Chondrocyte (in vitro differentiated cells): ENCODE measurements at places on chromosomes 12 and 14. TPM values are rescaled to one million over a fixed set of nuclear protein-coding genes. Genes with fewer than 3 reads are reported as not detected.

The KLRB1 gene
- total RNA-seq, result not detected in 3 replicates

- no peak for DNase-seq
Observed at GRCh38 chr12:24470050-24470449, 478.9 kb downstream of the BCAT1 start.

DNA sequence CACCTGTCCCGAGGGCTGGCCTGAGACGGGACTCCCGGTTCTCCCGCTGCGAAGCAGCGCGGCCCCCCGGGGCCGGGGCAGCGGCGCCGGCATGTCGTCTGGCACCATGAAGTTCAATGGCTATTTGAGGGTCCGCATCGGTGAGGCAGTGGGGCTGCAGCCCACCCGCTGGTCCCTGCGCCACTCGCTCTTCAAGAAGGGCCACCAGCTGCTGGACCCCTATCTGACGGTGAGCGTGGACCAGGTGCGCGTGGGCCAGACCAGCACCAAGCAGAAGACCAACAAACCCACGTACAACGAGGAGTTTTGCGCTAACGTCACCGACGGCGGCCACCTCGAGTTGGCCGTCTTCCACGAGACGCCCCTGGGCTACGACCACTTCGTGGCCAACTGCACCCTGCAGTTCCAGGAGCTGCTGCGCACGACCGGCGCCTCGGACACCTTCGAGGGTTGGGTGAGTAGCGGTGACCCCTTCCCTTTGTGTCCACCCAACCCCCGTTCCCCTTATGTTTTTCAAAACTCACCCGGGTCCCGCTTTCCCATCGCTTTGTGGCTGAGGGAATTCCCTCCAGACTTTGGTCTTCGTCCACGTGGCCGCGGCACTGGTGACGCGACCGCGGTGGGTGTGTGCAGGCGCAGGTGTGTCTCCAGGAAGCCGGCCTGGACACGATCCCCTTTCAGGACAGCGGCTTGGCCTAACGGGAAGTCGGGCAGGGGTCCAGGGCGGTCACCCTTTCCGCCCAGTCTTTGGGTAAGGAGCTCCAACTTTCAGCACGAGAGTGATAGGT, 826 bp downstream of the PRKCH start:
- no peak for DNase-seq

DNA sequence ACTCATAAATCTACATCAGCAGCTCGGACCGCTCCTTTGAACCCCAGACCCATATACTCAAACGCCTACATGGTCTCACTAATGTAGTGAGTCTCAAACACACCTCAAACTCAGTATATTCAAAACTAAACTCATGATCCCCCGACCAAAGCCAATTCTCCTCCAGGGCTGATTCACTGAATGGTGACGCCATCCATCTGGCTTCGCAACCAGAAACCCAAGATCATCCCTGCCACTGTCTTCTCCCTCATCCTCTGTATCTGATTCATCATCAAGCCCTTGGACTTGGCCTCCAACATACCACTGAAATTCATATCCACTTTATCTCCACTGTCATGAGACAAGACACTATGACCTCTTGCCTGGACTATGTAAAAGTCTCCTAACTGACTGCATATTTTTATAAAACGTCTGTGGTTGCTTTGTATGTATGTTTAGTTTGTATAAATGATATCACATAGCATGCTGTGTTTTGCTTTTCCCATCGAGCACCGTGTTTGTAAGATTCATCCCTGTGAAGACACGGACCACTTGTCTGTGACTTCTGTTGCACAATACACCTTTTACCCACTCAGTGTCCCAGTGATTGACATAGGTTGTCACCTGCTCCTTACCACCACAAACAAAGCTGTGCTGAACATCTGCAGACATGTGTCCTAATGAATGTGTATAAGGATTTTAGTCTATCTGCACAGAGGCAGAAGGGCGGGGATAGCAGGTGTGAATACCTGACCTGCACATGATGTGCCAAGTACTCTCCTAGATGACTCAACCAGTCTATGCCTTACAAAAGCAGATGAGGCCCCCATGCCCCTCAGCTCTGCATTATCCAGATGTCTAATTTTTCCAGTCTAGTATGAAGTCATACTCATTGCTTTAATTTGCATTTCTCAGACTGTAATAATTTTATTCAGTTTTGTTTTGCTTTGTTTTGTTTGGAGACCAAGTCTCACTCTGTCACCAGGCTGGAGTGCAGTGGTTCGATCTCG, 76.9 kb downstream of the VWF start:
- peak; percentile 9 for DNase-seq

GRCh38 chr12:124402248-124403066, 107.6 kb downstream of the RFLNA start:
- no peak for DNase-seq

DNA sequence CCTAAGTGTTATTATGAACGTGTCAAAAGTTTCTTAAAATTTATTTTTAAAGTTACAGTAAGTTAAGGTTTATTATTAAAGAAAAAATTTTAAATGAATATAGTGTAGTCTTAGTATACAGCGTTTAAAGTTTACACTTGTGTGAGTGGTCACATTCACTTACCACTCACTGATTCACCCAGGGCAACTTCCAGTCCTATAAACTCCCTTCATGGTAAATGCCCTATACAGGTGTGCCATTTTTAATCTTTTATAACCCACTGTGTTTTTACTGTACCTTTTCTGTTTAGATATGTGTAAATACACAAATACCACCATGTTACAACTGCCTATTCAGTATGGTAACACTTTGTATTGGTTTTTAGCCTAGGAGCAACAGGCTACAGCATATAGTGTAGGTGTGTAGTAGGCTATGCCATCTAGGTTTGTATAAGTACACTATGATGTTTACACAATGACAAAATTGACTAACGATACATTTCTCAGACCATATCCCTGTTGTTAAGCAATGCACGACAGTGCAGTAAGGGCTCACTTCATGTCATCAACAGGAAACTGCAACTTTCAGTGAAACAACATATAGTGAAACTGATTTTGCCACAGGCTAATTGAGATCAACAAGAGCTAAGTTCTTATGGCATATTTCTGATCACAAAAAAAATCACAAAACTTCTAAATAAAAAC, 112.0 kb upstream of the TMCC3 start:
- no peak for DNase-seq

DNA sequence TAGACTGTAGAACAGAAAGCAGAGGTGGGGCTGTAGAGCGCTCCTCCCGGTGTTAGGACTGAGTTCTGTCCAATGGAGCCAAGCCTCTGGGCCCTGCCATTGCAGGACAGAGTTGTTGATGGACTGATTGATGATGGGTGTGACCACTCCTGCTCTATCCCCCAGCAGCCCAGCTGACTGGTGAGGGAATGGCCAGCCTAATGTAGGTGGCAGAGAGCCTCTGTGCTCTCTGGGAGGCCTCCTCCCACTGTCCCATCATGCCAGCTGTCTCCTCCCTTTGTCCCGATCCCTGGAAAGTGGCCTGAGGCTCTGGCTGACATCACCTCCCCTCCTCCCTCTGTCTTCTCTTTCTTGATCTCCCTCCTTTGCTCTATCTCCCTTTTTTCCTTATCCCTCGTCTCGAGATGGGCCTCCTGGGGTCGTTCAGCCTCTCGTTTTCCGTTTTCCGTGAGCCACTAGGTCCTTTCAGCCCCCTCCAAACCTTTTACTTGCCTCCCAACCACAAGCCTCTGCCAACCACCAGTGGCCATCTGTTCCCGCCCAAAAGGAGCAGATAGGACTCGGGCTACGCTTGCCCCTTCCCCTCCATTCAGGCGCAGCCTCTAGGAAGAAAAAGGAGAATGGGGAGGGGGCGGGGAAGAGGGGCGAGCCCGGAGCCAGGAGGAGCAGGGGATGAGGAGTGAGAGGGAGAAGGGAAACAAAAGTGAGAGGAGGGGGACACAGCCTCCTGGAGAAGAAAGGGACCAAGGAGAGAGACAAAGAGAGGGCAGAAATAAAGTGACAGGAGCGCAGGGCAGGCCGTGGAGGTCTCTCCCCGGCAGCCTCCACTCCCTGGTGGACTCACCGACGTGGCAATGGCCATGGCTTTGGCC, 572 bp downstream of the EFS start:
- no peak for DNase-seq

DNA sequence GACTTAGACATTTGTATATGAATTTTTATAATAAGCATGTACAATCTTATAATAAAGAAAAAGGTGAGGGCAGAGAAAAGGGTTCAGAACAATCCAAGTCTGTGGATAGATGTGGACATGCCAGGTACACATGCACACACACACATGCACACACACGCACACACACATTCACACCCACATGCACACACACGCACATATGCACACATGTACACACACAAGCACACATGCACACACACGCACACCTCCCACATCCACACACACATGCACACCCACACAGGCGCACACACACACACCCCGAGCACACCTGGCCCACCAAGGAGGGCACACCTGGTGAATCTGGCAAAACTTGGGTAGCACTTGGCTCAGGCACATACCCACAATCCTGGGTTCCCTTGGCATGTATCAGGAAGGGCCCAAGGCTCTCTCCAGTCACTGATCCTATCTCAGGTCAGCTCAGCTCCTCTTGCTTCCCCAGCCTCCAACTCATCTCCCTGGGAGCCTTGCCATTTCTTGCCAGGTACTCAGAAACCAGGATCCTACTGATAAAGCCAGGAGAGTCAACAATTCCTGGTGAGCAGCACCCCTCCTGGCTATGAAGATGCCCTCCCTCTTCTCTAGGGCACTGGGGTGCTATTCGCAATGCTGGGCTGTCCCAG, 18.6 kb upstream of the TMEM106C start:
- no peak for DNase-seq

DNA sequence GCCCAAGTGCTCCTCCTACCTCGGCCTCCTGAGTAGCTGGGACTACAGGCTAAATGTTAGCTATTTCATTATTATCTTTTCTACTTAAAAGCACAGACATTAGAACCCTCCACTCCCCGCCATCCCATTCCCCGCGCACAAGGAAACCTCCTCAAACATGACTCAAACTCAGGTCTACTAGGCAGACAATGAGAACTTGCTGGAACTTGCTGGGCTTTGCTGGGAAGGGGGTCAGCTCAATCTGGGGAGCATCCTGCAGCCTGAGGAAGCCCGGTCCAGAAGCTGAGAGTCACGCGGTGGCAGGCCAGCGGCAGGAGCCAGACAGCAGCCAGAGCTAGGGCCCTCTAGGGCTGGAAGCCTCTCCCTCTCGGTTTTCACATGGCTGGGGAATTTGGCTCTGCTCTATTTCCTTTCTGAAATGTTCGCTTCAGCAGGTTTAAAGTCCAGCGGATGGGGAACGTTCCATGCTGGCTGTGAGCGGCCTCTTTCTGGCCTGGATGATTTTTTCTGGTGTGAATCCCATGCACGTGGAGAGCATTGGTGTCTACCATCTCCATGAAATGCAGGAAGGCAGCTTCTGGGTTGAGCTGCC, 68.5 kb downstream of the SLC6A12 start:
- no peak for DNase-seq

DNA sequence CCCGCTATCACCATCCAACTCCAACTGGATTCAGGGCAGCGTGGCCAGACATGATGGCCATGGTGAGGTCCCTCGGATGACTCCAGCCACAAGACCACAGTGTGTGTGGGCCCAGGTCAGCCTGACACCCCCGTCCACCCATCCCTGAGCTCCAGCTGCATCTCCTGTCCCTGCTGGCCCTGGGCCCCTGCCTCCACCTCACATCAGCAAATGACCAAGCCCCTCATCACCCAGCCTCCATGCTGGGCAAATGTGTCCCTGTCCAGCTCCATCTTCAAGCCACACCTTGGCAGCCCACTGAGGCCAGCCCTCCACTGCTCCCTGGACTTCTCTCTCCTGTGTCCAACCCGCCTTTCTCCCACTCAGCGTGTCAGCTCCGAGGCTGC, 3.2 kb downstream of the GPR132 start:
- no peak for DNase-seq

The SLC5A8 gene
- not detected in 3 replicates for total RNA-seq

- no peak for DNase-seq
Observed at GRCh38 chr14:53539489-53540126, 386.5 kb upstream of the DDHD1 start.

- DNase-seq, result no peak
Observed at GRCh38 chr14:68373847-68374444, 418.9 kb downstream of the ZFP36L1 start.

- no peak for DNase-seq
Observed at GRCh38 chr12:108349278-108349688, 10.2 kb upstream of the CMKLR1 start.
